ENCODE measurements at places on chromosomes 2 and 18. TPM values are rescaled to one million over a fixed set of nuclear protein-coding genes. Genes with fewer than 3 reads are reported as not detected.

TFPI gene
- total RNA-seq: not detected

KCNG2 gene
- not detected for total RNA-seq

HJURP gene
- total RNA-seq: 111 TPM

DNAH6 gene
- 1.3 TPM for total RNA-seq

PLB1 gene
- 1.1 TPM for total RNA-seq

CLEC4F gene
- not detected for total RNA-seq

SLC66A3 gene
- 9.8 TPM for total RNA-seq

DNA sequence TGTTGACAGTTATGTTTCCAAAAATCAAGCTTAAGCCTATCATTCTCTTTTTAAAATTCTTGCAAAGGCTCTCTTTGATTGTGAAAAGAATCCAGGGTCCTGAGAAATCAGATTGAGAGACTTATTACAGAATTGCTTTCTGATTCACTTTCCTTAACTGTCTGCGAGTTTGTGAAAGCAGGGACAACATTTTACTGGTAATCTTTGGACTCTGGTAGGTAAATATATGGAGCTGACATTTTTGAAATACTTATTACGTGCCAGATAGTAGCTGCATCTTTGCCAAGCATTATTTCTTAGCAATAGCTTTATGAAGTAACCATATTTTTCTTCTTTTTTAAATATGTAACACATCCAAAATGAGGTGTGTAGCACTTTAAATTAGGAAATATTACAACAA is 570.9 kb downstream of the CMPK2 start:
- DNase-seq: no peak

- DNase-seq: no peak
Observed at GRCh38 chr18:49865401-49865800, 52.1 kb upstream of the ACAA2 start.

DNA sequence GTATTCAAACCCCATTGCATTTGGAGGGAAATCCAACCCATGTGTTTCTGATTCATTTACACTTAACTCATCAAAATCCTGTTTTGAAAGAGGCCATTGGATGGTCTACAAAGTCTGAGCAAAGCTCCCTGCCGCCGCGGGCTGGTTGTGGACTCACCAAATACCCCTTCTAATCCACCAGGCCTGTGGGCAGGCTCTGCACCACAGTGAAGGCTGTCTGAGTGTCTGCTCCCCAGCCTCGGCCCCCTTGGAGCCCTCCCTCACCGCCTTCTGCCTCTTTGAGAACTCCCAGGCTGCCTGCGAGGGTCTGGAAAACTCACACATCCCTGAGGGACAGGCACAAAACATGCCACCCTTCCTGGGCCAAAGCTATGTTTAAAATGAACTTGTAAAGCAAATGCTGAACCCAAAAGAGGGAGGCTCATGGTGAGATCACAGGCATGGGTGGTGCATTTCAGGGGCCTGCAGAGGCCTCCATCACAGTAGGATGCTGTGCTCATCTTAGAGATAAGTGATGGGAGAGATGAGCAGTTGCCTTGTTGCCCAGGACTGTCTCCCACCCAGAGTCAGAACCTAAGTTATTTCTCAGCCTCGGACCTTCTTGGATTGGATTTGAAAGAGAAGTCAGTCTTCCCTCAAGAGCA is 225.0 kb downstream of the CYP26B1 start:
- no peak for DNase-seq

DNA sequence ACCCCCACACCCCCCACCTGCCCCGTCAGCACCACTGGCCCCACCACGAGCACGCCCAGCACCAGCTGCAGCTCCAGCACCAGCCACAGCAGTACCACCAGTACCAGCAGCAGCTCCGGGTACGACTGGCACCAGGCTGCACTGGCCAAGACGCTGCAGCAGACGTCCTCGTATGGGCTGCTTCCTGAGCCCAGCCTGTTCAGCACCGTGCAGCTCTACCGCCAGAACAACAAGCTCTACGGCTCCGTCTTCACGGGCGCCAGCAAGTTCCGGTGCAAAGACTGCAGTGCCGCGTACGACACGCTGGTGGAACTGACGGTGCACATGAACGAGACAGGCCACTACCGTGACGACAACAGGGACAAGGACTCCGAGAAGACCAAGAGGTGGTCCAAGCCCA is 75.3 kb downstream of the TSHZ1 start:
- DNase-seq: no peak

DNA sequence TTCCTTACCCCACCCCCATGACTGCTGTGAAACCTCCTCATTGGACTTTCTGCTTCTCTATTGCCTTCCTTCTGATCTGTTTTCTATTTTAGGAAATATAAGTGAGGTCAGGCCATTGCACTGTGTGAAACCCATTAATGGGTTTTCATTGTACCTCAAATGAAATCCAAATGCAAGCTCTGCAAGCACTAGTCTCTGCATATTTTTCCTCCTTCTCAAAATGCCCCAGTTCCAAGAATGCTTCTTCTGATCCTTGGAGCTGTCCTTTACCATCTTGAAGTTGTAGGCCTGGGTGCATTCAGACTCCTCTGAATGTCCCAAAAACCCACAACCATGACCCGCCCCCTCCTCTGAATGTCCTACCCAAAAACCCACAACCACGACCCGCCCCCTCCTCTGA is 8.2 kb downstream of the IL1A start:
- DNase-seq: no peak

GRCh38 chr2:193584522-193584938 is 1389.8 kb upstream of the TMEFF2 start:
- no peak for DNase-seq

DNA sequence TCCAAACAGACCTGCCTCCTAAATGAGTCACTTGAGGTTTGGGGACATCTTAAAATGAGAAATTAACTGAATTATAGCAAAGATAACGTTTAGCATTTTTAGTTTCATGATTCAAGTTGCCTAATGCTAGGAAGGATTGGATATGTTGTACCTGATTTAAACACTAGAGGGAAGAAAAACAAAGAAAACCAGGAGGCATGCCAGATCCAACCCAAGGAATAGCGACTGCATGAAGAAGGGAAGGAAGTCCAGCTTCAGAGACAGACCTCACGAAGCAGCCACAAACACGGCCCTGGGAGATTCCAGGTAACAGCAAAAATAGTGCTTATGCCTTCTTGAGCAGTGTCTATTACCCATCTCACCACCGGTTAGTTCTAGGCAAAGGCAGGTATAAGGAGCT is 499.9 kb upstream of the SPHKAP start:
- no peak for DNase-seq

DNA sequence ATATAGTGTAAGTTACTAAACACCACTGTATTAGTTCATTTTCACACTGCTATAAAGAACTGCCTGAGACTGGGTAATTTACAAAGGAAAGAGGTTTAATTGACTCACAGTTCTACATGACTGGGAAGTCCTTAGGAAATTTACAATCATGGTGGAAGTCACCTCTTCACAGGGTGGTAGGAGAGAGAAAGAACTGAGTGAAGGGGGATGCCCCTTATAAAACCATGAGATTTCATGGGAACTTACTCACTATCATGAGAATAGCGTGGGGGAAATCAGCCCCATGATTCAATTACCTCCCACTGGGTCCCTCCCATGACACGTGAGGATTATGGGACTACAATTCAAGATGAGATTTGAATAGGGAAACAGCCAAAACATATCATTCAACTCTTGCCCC is 618.0 kb downstream of the NYAP2 start:
- peak; percentile 15 for DNase-seq

GRCh38 chr2:23900541-23901322 is 26.2 kb downstream of the ATAD2B start:
- DNase-seq: no peak

- DNase-seq: no peak
Observed at GRCh38 chr18:69213842-69214241, 186.8 kb upstream of the DOK6 start.

DNA sequence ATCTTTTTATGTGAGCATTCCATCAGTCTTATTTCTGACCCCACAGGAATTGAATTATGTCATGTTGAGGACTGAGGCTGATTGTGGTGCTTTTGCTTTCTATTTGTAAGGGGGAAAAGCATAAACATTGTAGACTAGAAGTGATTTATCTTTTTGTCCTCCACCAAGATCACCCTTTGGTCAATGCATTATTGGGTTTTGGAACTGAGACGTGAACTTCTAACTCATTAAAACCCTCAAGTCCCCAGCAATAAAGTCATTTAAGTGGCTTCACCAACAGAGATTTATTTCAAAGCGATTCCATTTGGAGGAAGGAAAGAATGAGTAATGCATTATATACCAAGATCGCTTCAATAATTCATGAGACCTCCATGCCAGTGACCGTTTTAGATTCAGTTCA is 75.5 kb upstream of the TXNDC2 start:
- DNase-seq: no peak

DNA sequence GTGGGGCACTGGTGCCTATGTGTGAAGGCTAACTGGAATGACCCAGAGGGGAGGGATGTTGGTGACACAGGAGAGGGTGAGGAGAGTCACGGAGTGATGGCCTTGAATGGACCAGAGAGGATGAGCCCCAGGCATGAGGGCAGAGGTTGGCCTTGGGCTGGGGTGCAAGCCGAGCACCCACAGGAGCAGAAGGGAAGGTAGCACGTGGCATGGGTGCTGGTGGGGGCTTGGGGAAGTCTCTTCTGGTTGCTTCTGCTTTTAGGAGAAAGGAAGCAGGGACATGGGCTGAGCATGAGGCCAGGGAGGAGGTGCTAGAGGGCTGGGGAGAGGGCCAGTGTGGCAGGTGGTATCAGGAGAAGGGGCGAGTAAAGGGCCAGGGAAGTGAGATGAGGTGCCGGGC is 183.8 kb downstream of the DYSF start:
- DNase-seq: no peak

- no peak for DNase-seq
Observed at GRCh38 chr2:145569108-145569507, 1049.2 kb upstream of the ZEB2 start.

- peak; percentile 43 for DNase-seq
Observed at GRCh38 chr2:202269585-202269984, 4.0 kb downstream of the NOP58 start.

- DNase-seq: peak; percentile 53
Observed at GRCh38 chr2:68721482-68722101, 13.0 kb upstream of the ARHGAP25 start.

DNA sequence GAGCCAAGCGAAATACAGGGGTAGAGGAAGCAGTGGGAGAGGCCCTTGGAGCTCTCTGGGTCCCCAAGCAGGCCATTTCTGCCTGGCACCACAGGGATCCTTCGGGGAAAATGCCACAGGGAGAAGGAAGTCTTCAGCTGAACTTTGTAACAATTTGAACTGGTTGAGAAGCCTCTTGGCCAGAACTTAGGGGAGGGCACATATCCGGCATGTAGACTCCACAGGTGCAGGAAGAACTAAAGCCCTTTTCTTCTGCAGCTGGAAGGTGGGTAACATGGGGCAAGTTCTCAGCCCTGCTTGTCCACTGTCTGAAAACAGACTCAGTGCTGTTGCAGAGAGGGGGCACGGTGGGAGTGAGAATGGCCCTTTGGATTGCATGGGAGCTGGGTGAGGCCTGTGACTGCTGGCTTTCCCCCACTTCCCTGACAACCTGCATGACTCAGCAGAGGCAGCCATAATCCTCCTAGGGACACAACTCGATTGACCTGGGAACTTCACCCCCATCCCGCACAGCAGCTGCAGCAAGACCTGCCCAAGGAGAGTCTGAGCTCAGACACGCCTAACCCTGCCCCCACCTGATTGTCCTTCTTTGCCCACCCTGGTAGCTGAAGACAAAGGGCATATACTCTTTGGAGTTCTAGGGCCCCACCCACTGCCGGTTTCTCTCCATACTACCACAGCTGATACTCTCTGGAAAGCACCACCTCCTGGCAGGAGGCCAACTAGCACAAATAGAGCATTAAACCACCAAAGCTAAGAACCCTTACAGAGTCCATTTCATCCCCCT is 101.6 kb upstream of the FAM136A start:
- no peak for DNase-seq

DNA sequence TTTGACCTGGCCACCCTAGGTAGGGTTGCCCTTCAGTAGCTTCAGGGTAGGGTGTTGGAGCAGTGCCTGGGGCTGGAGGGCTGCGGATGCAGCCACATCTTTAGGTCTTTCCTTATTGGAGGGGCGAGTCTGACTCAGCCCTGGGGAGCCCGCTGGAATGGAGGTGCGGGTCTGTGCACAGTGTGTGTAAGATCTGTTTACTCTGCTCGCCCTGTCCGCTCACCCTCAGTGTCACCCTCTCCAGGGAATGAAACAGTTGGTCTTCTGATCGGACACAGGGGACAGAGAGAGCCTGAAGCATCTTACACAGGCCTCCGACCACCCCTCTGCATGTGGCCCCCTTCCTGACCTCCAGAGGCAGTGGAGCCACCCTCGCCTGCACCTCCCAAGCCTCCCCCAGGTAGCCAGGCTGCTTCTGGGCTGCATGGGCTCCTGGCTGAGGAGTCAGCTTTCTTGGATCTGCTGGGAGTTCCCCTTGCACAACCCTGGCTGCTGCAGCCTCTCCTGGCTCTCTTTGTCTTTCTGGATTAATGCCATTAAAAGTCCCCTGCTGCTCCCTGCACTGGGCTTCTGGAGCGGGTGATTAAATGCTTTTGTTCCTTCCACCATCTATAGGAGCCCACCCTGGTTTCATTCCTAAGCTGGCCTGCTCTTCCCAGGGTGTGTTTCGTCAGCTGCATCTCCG is 82.6 kb downstream of the ASB1 start:
- no peak for DNase-seq

DNA sequence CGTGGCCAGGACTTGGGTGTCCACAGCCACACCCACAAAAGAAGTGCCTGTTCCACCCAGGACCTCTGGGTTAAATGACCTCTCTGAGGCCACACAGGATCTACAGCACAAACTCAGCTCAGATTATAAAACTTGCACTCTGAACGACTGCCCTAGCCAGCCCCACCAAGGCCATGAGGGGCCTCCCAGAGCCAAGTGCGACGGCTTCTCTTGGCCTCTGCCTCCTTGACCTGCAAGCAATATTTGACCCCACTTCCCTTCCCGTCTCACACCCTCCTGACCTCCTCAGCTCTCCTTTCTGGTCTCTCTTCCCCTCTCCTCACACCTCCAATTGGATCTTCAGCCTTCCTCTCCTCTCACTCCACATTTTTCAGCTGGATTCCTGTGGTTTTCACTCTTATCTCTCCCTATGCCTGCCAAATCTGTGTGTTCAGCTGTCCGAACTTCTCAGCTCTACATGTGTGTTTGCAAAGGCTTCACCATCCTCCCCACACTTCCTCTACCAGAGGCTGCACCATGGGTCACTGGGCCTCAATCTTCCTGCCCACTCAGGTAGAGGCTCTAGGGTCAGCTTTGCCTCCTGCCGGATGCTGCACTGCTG is 25.3 kb upstream of the STEAP3 start:
- no peak for DNase-seq

DNA sequence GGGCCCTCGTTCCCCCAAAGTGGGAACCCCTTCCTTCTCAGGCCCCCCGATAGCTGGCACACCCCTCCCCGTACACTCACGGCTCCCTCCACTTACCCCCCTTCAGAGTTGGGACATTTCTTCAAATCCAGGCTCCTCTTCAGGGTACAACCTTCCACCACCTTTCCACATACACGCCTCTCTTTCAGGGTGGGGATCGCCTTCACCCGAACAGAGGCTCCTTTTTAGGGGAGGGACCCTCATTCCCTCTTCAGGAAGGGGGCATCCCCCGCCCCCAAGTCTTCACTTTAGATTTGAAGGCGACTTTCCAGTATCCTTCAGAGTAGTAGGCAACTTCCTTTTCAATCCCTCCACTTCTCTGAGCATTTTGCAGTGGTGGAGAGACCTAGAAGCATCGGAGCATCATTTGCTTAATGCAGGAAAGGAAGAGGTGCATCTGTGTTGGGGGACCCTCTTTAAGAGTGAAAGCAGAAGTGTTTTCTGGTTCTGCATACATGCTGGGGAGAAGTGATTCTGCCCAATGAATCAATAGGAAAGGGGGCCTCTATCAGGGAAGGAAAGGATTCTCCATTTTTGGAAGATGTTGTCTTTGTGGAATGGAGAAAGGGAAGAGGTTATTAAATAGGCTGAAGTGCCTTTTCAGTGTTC is 845 bp downstream of the EML4 start:
- no peak for DNase-seq

- no peak for DNase-seq
Observed at GRCh38 chr2:236728916-236729670, 159.5 kb downstream of the ACKR3 start.
